ENCODE measurements at places on chromosomes 1 and 21.

DNA sequence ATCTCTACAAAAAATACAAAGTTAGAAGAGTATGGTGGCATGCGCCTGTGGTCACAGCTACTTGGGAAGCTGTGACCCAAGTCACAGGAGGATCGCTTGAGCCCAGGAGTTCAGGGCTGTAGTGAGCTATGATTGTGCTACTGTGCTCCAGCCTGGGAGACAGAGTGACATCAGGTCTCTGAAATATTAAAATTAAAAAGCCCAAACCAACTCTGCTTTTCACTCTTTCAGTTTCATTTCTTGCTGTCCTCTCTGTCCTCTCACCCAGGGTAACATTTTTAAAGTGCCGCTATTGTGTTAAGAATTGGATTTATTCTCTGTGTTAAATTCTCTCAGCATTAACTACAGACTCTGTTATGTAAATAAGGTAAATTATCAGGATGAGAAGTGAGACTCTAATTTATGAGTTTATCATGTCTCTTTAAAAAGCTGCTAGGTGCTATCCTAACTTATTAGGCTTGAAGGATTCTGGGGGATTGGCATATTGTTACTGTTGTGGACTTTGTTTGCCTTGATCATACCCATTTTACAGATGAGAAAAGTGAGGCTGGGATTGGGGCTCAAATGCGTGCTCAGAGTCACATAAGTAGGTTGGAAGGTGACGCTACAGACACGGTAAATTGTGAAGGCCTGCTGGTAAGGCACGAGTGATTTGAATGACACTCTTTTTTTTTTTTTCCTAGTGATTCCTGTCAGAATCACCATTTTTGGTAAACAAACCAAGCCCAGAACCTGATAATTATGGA is 46.5 kb downstream of the B3GALT5 start:
- DNase-seq: no peak

GRCh38 chr21:25831300-25831960 is 96.7 kb downstream of the GABPA start:
- no peak for DNase-seq

- DNase-seq: no peak
These were observed 1.2 kb upstream of the VWA1 start for GRCh38 chr1:1434131-1434823.

GRCh38 chr1:2595261-2595811 is 8.8 kb downstream of the PRXL2B start:
- no peak for DNase-seq

DNA sequence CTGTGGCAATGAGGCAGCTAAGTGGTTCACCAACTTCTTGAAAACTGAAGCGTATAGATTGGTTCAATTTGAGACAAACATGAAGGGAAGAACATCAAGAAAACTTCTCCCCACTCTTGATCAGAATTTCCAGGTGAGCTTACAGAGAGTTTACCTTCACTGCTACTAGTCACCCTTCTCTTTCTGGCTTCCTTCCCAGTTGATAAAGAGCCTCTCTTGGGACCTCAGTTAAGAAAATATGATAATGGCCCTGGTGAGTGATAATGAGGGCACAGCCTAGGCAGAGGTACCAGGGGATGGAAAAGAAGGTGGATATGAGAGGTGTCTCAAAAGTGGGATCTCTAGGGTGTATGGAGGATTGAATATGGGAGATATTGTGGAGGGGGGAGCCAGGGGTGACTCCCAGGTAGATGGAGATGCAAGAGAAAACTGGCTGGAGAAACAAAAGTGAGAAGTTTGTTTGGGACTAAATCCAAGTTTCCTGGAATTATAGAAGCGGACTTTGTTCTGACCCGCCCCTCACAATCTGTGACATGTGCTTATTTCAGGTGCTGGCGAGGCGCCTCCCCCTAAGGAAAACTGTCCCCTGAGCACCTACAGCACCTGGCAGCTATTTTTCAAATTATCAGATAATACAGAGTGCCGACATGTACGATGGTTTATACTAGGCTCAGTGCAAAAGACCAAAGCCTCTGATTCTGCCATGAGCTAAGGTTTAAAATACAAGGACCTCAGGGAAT is 13.7 kb downstream of the MTARC2 start:
- no peak for DNase-seq

DNA sequence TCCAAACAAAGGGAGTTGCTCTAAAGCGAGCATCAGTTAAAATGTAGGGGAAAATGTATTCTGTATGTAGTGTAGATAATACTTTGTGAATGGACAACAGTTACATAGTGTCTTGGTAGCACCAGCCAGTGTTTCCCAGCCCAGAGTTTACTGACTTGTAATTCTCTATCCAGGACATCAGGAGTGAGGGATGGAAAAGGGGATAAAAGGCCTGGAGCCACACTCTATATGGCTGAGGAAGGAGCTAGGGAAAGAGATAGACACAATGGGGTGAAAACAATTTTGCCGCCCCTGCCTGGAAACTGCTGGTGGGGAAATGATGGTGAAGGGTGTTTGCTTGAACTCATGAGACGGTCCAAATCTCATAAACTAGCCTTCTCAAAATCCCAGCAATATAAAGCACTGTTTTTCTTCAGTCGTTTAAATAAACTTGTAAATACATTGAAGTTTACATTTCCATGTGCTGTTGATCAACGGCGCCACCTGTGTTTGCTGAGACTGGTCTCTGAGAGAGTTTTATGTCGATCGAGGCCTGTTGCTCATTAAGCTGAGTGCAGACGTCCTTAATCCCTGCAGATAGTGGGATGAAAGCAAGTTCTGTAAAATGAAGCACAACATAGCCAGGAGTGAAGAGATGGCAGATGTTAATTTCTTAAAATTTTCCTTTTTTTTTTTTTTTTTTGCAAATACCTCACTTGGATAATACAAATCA is 27.9 kb upstream of the AGO1 start:
- DNase-seq: no peak

All from stimulated activated CD4-positive, alpha-beta T cell treated with anti-CD3 and anti-CD28 coated beads, Interleukin-4, amount 100 ng/mL, for 24 hours (primary cell).